Activated T-cell treated with anti-CD3 and anti-CD28 coated beads, Interleukin-2, amount 50 U/mL, for 24 hours (primary cell): ENCODE measurements at places on chromosomes 7 and 10.
A peak's percentile ranks its signal among the peaks of the same experiment; 100 is the strongest.

DNA sequence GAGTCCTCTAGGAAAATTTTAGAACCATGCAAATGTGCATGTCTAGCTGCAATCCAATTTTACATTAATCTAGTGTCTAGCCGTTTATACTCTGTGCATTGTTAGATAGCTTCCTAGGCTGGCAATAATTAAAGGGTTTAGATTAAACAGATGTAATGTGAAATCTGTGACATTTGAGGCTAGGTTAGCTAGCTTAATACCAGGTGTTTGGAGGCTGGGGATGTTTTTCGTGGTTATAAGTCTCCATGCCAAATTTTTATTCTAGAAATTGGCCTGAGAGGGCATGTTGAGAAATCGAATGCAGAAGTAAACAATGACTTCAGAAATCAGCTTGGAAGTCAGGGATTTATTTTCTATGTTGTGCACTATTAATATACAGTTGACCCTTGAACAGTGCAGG lies 94.2 kb downstream of the ST7 start:
- H3K27ac ChIP-seq: no peak overlapping the region
- H3K27me3 ChIP-seq: no peaks in the 10 kb centered on the region
- H3K4me3 ChIP-seq: no peak overlapping the region
- no peaks in the 10 kb centered on the region for H3K36me3 ChIP-seq

GRCh38 chr7:91512958-91513357 lies 248.7 kb downstream of the FZD1 start:
- H3K36me3 ChIP-seq: no peaks in the 10 kb centered on the region
- H3K4me3 ChIP-seq: no peak overlapping the region
- H3K27me3 ChIP-seq: no peaks in the 10 kb centered on the region
- no peak for DNase-seq
- H3K4me1 ChIP-seq: no peaks in the 10 kb centered on the region

DNA sequence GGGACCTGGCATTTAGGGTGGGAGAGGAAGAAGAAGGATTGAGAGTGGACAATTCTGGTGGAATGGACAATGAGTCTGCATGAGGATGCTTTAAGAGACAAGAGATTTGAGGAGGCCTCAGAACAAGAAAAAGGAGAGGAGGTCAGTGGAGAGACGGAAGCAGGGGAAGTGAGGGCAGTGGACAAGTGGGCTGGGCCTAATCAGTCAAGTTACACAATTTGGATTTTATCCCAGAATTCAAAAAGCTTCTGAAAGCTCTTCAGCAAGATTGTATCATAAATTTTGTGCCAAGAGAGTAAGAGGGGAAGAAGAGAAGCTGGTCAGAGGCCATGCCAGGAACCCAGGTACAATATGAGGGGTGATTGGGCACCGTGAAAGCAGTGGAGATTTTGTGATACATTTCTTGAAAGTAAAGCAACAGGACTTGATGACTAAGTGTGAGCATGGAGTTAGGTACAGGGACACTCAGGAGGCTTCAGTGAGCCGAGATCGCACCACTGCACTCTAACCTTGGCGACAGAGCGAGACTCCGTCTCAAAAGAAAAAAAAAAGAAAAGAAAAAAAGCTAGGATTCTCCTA lies 19.3 kb upstream of the TSPAN13 start:
- no peak overlapping the region for H3K4me3 ChIP-seq
- no peaks in the 10 kb centered on the region for H3K27me3 ChIP-seq

- H3K36me3 ChIP-seq: no peaks in the 10 kb centered on the region
- H3K27me3 ChIP-seq: no peaks in the 10 kb centered on the region
- peaks cover 19% of the 10 kb centered on the region for H3K4me1 ChIP-seq
- H3K27ac ChIP-seq: no peak overlapping the region
- H3K4me3 ChIP-seq: no peak overlapping the region
Measured at GRCh38 chr7:77467408-77467807, 51.3 kb upstream of the GSAP start.

DNA sequence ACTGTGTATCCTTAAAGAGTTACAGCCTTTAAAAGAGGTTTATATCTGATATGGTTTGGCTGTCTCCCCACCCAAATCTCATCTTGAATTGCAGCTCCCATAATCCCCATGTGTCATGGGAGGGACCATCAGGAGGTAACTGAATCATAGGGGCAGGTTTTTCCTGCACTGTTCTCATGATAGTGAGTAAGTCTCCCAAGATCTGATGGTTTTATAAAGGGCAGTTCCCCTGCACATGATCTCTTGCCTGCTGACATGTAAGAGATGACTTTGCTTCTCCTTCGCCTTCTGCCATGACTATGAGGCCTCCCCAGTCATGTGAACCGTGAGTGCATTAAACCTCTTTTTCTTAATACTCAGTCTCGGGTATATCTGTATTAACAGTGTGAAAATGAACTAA lies 9.7 kb downstream of the RTKN2 start:
- no peak for DNase-seq
- H3K27me3 ChIP-seq: no peaks in the 10 kb centered on the region
- peaks cover 4% of the 10 kb centered on the region for H3K36me3 ChIP-seq
- no peak overlapping the region for H3K27ac ChIP-seq
- H3K4me3 ChIP-seq: no peak overlapping the region
- peaks cover 9% of the 10 kb centered on the region for H3K4me1 ChIP-seq

DNA sequence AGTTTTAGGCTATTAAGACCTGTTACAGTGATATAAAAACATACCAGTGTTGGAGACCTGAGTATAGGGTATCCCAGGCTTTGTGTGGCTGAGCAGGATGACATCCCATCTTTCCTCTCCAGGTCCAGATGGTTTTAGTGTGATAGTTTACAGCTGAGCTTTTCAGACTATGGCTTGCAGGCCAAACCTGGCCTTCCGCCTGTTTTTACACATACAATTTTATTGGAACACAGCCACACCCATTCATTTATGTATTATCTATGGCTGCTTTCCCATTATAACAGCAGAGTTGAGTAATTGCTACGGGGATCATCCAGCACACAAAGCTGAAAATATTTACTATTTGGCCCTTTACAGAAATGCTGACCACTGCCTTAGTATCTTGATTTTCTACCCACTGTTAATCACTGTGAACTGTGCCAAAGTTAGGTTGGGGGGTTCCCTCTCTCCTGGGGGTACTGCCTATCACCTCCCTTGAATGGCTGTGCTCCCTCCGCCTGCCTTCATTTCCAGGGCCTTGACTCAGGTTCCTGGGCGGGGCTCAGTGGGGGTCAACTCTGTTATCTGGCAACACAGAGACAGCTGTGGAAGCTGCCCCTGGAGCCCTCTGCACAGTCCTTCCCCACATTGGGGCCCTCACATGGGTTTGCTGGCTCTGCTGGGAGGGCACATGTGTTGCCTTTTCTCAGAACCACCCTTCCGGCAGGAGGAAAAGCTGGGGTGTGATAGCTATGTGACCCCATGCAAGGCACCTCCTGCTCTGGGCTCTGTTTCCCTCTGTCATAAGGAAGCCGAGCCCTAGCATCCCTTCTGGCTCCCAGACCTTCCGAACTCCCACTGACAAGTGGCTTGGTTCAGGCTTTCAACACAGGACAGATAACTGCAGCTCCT lies 40.3 kb upstream of the SH2D4B start:
- H3K27ac ChIP-seq: peak overlapping the region; percentile 98
- DNase-seq: peak; percentile 54
- peak overlapping the region; percentile 64 for H3K4me3 ChIP-seq
- H3K27me3 ChIP-seq: no peaks in the 10 kb centered on the region
- H3K4me1 ChIP-seq: peaks cover 97% of the 10 kb centered on the region

DNA sequence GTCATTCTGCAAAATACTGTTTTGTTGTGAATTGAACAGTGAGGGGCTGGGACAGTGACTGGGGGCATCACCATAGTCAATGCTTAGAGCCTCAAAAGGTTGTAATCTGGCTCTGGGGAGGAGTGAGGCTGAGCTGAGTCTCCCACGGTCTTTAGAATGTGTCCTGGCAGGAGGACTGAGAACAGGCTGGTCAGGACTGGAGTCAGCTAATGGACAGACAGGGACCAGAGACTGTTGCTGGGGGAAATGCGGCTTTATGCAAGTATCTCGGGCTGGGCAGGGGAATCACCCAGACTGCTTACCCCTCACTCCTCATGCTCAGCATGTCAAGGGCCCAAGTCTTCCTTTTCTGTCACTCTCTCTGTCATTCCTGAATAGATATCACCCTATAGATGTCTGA lies 346.5 kb downstream of the TYW1 start:
- H3K27me3 ChIP-seq: no peaks in the 10 kb centered on the region
- no peak for DNase-seq
- H3K36me3 ChIP-seq: peaks cover 9% of the 10 kb centered on the region
- H3K27ac ChIP-seq: no peak overlapping the region

GRCh38 chr10:23367896-23368595 lies 23.4 kb upstream of the C10orf67 start:
- DNase-seq: no peak
- no peaks in the 10 kb centered on the region for H3K27me3 ChIP-seq
- peaks cover 76% of the 10 kb centered on the region for H3K4me1 ChIP-seq
- no peaks in the 10 kb centered on the region for H3K36me3 ChIP-seq

GRCh38 chr7:33705333-33705833 lies 200.0 kb upstream of the BMPER start:
- no peak overlapping the region for H3K4me3 ChIP-seq
- no peak for DNase-seq
- H3K4me1 ChIP-seq: no peaks in the 10 kb centered on the region
- no peaks in the 10 kb centered on the region for H3K27me3 ChIP-seq
- H3K36me3 ChIP-seq: peaks cover 18% of the 10 kb centered on the region

GRCh38 chr10:48495282-48496045 lies 109.4 kb downstream of the ARHGAP22 start:
- peaks cover 6% of the 10 kb centered on the region for H3K4me1 ChIP-seq
- H3K4me3 ChIP-seq: no peak overlapping the region
- DNase-seq: no peak
- no peaks in the 10 kb centered on the region for H3K36me3 ChIP-seq

DNA sequence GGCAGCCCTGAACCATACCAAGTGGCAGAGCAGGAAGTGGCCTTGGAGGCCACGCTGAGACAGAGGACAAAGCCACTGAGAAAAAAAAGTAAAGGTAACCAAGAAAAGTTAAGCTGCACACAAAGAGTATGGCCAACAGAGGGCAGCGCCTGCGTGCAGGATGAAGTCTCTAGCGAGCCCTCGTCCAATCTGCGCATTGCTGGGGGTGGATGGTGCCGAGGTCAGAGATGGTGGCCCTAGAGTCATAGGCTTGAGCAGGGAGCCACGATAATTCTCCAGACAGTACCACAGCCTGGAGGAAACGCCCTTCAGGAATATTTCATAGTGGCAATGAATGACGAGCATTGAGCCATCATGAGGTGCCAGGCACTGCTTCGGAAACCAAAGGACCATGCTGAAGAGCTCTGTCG lies 9.7 kb downstream of the ATP6V0E2 start:
- no peak overlapping the region for H3K4me3 ChIP-seq
- H3K36me3 ChIP-seq: peaks cover 32% of the 10 kb centered on the region
- H3K27me3 ChIP-seq: no peaks in the 10 kb centered on the region
- no peak overlapping the region for H3K27ac ChIP-seq
- peaks cover 16% of the 10 kb centered on the region for H3K4me1 ChIP-seq
- peak; percentile 61 for DNase-seq

GRCh38 chr7:157602581-157602980 lies 265.8 kb downstream of the DNAJB6 start:
- H3K27ac ChIP-seq: no peak overlapping the region
- H3K36me3 ChIP-seq: no peaks in the 10 kb centered on the region
- no peak for DNase-seq
- H3K27me3 ChIP-seq: no peaks in the 10 kb centered on the region
- H3K4me1 ChIP-seq: peaks cover under 1% of the 10 kb centered on the region

- H3K36me3 ChIP-seq: no peaks in the 10 kb centered on the region
- peaks cover 17% of the 10 kb centered on the region for H3K27me3 ChIP-seq
- peak; percentile 61 for DNase-seq
Measured at GRCh38 chr7:140653319-140654108, 12.9 kb upstream of the DENND2A start.

DNA sequence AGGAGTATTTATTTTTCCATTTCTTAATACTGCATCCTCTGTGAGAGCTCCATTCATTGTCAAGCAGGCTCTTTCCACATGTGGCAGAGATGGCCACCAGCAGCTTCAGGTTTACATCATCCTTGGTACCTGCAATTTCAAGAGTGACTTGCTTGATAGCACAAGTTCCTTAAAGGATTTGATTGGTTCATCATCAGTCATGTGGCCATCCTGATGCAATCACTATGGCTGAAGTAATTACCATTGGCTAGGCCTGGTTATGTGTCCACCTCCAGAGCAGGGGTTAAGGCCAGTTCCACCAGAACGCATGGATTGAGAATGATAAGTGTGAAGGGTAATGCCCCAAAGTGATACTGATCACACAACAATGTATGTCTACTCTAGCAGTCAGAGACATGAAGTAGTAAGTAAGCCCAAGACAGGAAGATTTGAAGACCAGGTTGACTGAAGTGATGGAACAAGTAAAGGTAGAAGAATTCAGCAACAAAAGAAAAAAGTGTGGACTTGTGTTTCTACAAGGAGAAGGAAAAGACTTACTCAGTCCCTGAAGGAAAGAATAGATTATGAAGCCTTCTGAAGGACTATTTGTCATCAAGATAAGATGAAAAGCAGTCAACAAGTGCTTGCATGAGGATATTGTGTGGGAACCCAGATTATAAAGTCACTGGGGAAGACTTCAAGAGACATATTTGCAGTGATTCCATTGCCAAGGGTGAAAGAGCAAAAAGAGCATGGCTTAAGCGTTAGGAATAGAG lies 26.4 kb upstream of the PRKAR2B start:
- no peaks in the 10 kb centered on the region for H3K36me3 ChIP-seq
- peaks cover 2% of the 10 kb centered on the region for H3K27me3 ChIP-seq
- H3K4me3 ChIP-seq: no peak overlapping the region
- H3K27ac ChIP-seq: no peak overlapping the region

DNA sequence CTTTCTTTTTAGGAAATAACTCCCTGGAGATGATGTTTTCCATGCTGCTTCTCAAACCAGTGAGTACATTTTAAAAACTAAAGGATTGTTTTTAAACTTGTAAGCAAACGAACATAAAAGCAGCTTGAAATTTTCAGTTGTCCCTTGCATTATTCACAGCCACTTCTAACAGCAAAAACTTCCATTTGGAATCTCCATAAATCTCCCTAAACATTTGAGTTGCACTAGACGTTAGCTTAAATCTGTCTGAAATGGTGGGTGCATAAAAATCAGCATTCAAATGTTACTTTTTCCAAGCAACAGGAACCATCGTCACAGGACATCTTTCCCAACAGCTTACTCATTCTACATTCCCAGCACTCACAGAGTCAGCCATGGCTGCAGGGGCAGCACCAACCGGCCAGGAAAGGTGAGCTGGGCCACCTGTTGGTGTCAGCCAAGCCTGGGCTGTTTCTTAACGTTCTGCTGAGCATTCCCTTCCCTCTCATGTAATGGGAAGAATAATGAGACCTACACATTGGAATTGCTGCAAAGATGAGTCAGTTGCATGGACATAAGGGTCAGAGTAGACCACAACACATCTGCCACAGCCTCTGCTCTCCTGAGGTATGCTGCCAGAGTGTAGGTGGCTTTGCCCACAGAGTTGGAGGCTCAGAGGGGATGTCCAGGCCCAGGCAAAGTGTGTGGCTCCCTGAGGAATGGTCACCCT lies 163.2 kb downstream of the TNS3 start:
- no peak overlapping the region for H3K4me3 ChIP-seq
- no peak overlapping the region for H3K27ac ChIP-seq
- no peak for DNase-seq

- H3K27ac ChIP-seq: no peak overlapping the region
- H3K4me3 ChIP-seq: no peak overlapping the region
Measured at GRCh38 chr7:97272237-97272975, 154.9 kb downstream of the SDHAF3 start.

GRCh38 chr7:130151591-130152492 lies 53.4 kb downstream of the TMEM209 start:
- no peaks in the 10 kb centered on the region for H3K36me3 ChIP-seq
- no peak overlapping the region for H3K27ac ChIP-seq
- peaks cover 28% of the 10 kb centered on the region for H3K27me3 ChIP-seq
- no peak overlapping the region for H3K4me3 ChIP-seq
- no peaks in the 10 kb centered on the region for H3K4me1 ChIP-seq
- DNase-seq: peak; percentile 59
